GM12891 (cell line): ENCODE measurements at places on chromosomes 1 and 21.

- no peak for DNase-seq
Measured at GRCh38 chr1:71689635-71690034, 592.7 kb downstream of the NEGR1 start.

DNA sequence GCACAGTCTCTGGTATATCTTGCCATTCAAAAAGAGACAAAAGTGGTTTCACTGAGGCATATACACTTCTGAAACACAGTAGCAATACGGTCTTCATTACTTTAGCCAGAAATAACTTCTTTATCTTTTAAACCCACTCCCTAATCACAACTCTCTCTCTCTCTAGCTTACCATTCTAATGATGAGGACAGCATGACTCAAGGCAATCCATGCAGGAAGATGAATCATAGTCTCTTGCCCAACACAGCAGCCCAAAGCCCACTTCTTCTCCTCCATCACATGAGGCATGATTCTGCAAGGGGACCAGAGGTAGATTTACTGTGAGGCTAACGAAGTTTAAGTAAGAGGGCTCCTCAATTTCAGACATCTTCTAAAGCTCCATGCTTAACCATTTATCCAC is 285.0 kb upstream of the NR5A2 start:
- no peak for DNase-seq

GRCh38 chr1:1437033-1437903 is 1.8 kb downstream of the VWA1 start:
- DNase-seq: no peak

GRCh38 chr1:202613571-202613970 is 96.7 kb downstream of the SYT2 start:
- no peak for DNase-seq

DNA sequence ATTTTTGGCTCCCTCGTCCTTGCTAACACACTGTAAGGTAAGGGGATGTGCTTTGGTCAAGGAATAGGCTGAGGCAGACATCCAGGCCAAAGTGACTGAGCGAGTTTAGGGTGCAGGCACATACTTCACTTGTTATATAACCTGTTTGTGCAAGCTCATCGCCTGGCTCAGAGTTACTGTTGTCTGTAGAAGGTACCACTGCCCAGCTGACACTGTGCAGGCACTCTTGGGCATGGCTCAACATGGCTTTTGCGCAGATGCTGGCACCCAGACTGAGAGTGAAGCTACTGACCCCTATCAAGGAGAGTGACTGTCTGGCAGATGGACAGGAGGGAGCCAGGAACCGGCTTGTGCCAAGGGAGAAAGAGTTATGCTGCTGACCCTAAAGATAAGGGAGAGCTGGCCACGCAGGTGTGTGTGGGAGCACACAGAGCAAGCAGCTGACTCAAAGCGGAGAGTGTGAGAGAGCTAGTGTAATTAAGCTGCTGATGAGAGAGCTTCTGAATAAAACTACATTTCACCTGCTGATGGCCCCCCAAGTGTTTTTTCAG is 307.3 kb upstream of the USP24 start:
- no peak for DNase-seq

- DNase-seq: no peak
Measured at GRCh38 chr1:228198977-228199590, 8.8 kb upstream of the OBSCN start.

- DNase-seq: no peak
Measured at GRCh38 chr1:11295905-11296304, 22.9 kb downstream of the UBIAD1 start.

DNA sequence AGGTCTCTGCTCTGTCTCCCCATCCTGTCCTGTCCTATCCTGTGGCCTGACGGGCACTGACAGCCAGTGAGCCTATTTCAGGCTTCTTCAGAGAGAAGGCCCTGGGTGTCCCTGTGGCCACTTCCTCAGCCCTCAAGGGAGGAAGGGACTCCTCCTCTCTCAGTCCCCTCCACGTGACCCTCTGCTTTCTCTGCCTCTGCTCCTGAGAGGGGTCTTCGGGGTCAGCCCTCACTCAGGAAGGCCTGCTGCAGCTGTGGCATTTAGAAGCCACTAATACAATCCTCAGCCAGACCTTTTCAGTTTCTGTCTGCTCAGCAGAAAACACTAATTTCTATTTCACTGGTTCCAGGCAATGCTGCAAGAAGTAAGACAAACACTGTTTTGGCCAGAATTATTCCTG is 43.6 kb upstream of the ETV3 start:
- no peak for DNase-seq

- DNase-seq: no peak
Measured at GRCh38 chr1:187067160-187067559, 238.4 kb downstream of the PLA2G4A start.

GRCh38 chr21:36186506-36187399 is 30.1 kb downstream of the DOP1B start:
- DNase-seq: no peak

- DNase-seq: no peak
Measured at GRCh38 chr21:38487901-38488639, 10.2 kb downstream of the ERG start.

GRCh38 chr1:41296506-41296905 is 54.4 kb upstream of the SCMH1 start:
- DNase-seq: no peak

- DNase-seq: no peak
Measured at GRCh38 chr1:206133751-206134415, 16.7 kb upstream of the AVPR1B start.

GRCh38 chr21:37153935-37154350 is 80.9 kb downstream of the TTC3 start:
- no peak for DNase-seq

GRCh38 chr1:50949286-50949982 is 10.6 kb downstream of the FAF1 start:
- no peak for DNase-seq

DNA sequence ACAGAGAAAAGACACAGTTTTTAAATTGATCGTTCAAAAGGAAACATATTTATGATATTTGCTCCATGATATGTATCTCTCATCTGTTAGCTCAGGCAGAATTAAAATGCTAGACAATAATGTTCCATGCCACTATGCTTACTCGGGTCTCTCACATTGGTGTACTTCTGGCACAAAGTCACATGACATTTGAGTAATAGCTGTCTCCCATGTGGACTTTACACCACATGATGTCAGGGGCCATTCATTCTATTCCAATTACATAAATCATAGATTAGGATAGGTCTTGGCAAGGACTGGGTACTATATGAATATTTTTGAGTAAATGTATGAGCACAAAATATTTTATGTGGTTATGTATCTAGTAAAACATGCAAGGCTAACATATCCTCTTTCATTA is 648.4 kb downstream of the PLA2G4A start:
- DNase-seq: no peak

DNA sequence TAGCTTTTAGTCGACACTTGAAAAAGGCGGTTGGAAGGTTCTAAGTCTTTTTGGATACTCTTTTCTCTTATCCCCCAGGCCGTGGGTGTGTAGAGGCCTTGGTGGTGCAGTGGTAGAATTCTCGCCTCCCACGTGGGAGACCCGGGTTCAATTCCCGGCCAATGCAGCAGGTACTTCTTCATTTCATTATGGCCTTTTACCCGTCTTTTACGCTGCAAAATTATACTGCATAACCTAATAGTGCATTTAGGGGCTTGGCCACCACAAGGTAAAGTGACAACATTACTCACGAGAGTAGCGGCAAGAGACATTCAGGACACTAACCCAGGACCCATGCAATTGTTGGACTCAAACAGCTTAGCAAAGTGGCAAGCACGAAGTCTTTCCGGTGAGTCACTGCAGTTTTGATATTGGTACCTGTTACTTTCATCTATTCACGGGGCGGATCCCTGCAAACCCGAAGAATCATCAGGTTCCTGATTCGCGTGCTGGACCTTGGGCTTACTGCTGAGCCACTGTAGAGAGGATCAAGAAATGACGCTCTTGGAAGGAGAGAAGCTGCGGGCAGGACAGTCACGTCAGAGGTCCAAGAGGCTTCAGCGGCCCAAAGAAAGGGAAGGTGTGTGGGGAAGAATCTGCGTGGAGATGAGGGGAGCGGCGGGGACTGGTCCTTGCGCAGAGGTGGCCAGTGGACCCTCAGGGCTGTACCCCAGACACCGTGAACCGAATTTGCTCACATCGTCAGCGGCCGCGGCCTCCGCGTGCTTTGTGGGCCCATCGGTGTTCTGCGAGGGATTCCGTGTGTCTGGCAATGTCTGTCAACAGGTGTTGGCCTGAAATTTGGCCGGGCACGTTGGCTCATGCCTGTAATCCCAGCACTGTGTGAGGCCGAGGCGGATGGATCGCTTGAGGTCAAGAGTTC is 12.9 kb upstream of the RNU1-4 start:
- DNase-seq: no peak

- no peak for DNase-seq
Measured at GRCh38 chr1:214391873-214392645, 111.1 kb downstream of the SMYD2 start.

- no peak for DNase-seq
Measured at GRCh38 chr1:66943361-66943969, 18.7 kb downstream of the MIER1 start.

- DNase-seq: peak; percentile 32
Measured at GRCh38 chr1:159009704-159010361, at the start of gene IFI16. Gene IFI16 (plus strand): TSS chr1:159009907. CDS start chr1:159014681, 4,774 bp downstream.

DNA sequence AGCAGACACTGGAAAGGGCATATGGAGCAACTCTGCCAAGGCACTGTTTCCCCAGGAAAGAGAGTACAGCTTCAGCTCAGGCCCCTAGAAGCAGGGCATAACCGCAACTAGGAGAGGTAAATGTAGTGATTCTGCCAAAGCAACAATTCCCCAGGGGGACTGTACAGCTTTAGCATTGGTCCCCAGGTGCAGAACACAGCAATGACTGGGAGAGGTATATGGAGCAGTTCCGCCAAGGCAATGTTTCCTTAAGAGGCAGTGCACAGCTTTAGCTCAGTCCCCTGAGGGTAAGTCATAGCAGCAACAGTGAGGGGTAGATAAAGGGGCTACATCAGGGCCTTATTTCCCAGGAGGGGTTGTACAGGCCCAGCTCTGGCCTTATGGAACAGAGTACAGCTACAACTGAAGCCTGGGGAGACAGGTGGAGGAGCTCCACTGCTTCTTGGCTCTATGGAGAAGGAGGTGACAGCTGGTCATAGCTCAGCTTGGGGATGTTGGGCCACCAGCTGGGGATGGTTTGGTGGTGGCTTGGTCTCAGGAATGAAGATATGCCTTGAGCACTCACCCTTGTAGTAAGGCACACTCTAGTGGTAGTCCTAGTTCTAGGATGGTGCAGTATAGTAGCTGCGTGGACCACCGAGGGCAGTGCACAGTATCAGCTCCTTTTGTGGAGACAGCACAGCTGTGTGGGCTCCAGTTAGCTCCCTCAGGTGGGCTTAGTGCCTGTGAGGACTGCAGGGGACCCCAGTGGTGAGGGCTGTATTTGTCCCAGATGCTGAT is 582.7 kb downstream of the PTPRC start:
- DNase-seq: no peak

DNA sequence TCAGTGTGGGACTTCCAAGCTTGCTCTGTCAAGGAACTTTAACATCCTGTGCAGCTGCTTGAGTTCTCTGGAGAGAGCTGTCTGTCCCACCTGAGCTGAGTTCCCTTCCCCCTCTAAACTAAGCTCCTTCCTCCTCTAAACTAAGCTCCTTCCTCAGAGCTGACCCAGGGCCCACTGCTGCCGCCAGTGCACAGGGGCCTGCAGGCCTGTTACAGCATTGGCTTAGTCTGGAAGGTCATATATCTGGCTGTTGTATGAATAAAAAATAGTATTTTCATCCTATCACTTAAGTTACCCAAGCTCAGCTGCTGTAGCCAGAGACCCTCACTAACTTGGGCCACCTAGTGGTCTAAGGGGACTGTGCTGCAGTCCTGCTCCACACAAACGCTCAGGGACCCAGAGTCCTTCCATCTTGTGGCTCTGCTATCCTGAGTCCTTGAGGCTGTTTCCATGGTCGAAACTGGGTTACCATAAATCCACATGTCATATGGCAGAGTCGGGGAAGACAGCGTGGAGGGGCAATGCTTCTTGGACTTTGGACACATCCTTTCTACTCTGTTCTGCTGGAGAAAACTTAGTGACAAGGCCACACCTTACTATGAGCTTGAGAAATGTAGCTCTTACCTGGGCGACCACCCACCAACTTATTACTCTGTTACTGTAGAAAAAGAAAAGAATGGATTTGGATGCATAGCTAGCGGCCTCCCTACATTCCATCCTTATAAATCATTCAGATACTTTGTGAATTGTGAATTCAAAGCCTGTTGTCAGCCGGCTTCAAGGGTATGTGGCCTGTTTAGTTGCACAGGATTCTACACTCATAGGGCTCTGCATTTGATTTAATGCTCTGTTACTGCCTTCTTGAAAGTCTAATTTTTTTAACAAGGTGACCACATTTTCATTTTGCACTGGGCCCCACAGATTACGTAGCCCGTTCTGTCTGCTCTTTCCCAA is 71.4 kb upstream of the GCLM start:
- DNase-seq: no peak

- no peak for DNase-seq
Measured at GRCh38 chr1:25091658-25092057, 140.6 kb downstream of the SYF2 start.

- no peak for DNase-seq
Measured at GRCh38 chr1:57857809-57858208, 433.9 kb upstream of the DAB1 start.

- no peak for DNase-seq
Measured at GRCh38 chr1:234997201-234997895, 131.3 kb downstream of the TOMM20 start.

- no peak for DNase-seq
Measured at GRCh38 chr1:157849229-157849875, 7.7 kb upstream of the CD5L start.

DNA sequence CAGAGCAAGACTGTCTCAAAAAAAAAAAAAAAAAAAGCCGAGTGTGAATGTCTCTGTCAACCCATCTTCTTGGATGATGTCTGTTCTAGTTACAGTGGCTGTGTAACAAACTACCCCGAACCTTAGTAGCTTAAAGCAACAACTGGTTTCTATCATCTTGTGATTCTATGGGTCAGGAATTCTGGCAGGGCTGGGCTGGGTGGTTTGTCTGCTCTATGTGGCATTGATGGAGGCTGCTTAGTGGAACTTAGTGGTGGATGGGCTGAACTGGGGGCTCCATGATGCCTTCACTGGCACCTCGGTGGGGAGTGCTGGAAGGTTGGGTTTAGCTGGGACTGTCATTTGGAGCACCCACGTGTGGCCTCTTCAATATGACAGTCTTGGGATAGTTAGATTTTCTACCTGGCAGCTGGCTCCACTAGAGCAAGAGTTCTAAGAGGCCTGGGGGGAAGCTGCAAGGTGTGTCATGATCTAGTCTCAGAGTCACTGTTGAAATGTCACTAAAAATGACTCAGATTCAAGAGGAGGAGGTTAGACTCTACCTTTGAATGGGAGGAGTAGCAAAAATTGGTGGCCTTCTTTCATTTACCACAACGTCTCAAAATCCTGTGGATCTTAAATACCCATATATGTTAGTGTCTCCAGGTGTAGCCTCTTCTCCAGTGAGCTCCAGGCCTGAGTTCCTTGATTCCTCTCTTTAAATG is 18.6 kb downstream of the ACOT11 start:
- DNase-seq: no peak
